ENCODE measurements at places on chromosomes 12 and 14.

DNA sequence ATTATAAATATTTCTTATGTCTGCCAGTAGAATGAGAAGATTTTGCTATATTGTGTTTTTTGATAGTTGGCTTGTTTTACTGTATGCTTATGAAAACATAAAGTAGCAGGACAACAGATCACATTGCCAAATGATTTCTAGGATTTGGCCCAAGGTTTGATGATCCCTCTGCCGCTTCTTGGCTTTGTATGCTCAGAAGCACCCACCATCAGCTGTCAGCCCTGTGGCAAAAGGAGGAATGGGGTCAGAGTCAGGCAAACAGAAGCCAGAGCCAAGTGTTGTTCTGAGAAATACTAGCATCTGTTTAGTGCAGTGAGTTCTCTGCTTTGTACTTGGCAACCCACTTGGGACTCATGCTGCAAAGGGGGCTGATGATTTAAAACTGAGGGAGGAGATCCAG is 152.2 kb downstream of the PDE3A start:
- H3K27ac ChIP-seq, result no peak overlapping the region
- no peak overlapping the region for H3K4me3 ChIP-seq
- DNase-seq, result no peak
- no peaks in the 10 kb centered on the region for H3K36me3 ChIP-seq

DNA sequence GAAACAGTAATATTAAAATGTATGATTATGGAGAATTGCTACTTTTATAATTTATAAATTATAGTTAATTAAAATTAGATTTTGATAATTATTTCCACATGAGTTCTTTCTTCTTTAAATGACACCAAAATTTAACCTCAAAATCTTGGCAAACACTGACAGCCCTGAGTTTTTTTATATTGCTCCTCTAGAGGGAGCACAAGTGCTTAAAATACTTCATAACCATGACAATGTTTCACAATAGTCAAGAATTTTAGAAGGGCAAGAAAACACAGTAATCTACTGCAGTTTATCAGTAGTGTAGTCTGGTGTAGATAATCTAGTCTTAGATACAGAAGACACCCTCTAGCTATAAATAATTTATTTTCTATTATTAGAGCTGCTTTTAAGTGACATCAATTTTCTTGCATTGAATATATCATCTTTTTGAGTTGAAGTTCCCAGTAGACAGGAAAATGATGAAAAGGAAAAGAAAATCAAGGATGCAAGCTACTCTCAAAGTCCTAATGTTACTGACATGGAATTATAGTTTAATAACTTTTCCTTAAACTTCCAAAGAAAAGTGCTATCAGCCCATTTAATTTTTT is 14.3 kb upstream of the PTGER2 start:
- H3K4me3 ChIP-seq, result no peak overlapping the region
- H3K27me3 ChIP-seq, result no peaks in the 10 kb centered on the region
- H3K4me1 ChIP-seq, result peaks cover 60% of the 10 kb centered on the region
- DNase-seq, result no peak
- peaks cover 44% of the 10 kb centered on the region for H3K36me3 ChIP-seq
- H3K27ac ChIP-seq, result no peak overlapping the region

- H3K4me3 ChIP-seq, result no peak overlapping the region
- peaks cover 42% of the 10 kb centered on the region for H3K4me1 ChIP-seq
- H3K27me3 ChIP-seq, result no peaks in the 10 kb centered on the region
- H3K36me3 ChIP-seq, result peaks cover 19% of the 10 kb centered on the region
- H3K27ac ChIP-seq, result no peak overlapping the region
- no peak for DNase-seq
Observed at GRCh38 chr12:110353211-110353965, 50.1 kb downstream of the ANAPC7 start.

- H3K4me1 ChIP-seq, result no peaks in the 10 kb centered on the region
- peak; percentile 43 for DNase-seq
- no peaks in the 10 kb centered on the region for H3K27me3 ChIP-seq
- H3K27ac ChIP-seq, result no peak overlapping the region
Observed at GRCh38 chr12:8860165-8860961, 37.9 kb downstream of the A2ML1 start.

- H3K4me1 ChIP-seq, result peaks cover 6% of the 10 kb centered on the region
- no peak for DNase-seq
- H3K36me3 ChIP-seq, result no peaks in the 10 kb centered on the region
- H3K4me3 ChIP-seq, result no peak overlapping the region
- H3K27me3 ChIP-seq, result no peaks in the 10 kb centered on the region
- no peak overlapping the region for H3K27ac ChIP-seq
Observed at GRCh38 chr12:49253033-49253623, 11.8 kb upstream of the TUBA1C start.

DNA sequence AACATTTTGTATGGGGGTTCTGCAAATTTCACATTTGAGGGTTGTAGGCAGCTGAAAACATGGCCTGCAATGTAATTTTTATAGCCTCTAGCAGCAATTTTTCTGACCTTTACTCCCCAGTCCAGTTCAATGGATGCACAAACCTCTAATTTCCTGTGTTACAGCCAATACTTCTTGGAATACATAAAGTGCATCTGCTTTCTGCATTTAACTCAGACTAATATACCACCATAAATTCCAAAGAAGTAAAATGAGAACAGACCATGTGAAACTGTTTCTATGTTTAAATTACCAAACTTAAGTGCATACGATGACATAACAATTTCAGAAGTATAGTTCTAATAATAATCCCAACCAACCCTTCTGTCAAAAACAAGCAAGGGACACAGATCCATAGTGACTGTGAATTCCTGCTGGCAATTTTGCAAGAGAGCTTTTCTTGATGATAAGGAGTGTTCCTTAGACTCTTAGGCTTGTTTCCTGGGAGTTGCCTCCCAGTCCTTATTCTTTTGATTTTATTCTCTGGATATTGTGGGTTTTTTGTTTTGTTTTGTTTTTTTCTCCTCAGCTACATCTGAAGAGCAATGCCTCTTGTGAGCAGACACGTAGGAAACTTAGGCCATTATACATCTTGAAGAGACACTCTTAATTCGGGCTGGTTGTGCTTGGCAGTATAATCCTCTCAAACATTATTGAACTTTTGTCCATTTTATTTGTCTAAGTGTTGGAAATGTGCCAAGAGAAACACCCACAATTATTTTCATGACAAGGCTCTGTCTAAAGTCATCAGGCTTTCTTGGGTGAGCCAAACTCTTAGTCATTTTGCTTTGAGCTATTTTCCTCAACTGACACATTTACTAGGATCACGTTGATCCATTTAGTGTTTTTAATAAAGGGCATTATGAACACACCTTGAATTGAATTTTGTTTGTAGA is 51.3 kb upstream of the RERGL start:
- H3K4me3 ChIP-seq, result no peak overlapping the region
- no peaks in the 10 kb centered on the region for H3K27me3 ChIP-seq

DNA sequence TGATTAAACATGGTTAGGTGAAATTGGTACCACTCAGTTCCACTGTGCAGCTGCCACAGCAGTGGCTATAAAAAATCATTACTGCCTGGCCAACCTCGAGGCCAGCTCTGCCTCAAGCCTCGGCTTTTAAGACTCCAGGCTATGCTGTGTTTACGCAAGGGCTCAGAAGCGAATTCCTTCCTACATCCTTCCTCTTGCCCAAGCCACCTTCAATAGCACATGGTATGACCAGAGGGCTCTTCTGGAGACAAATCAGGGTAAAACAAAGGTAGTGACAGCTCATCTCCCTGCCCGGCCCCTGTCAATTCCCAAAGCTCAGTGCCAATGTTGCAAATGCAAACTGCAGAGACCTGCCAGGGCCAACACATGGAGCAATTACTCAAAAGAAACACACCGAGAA is 31.9 kb downstream of the NUAK1 start:
- H3K4me1 ChIP-seq, result no peaks in the 10 kb centered on the region
- peaks cover 23% of the 10 kb centered on the region for H3K27me3 ChIP-seq
- H3K27ac ChIP-seq, result no peak overlapping the region
- no peak for DNase-seq

GRCh38 chr12:77438644-77439043 is 373.3 kb upstream of the E2F7 start:
- H3K4me3 ChIP-seq, result no peak overlapping the region

DNA sequence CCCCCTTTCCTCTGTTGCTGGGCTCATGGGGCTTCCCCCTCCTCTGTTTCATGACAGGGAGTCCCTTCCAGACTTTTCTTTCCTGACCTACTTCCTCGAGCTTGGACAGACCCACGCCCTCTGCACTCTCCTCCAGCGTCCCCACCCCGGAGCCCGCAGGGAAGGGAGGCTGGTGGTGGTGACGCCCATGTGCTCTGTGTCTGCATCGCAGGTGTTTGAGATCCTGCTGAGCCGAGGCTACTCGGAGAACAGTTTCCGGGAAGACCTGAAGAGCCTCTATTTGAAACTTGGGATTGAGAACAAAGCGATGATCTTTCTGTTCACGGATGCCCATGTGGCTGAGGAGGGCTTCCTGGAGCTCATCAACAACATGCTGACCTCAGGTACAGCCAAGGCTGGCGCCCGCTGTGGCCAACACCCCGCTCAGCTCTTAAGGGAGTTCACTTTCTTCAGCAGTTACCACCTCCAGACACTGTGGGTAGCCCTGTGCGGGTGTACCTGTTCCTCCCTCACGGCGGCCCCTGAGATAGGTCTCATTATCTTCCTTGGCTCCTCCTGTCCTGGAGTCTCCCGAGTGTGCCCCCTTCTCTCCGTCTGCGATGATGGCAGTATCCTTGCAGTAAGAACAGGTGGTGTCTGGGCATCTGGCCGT is 85.6 kb downstream of the CCDC92 start:
- no peak overlapping the region for H3K27ac ChIP-seq
- H3K36me3 ChIP-seq, result no peaks in the 10 kb centered on the region
- no peaks in the 10 kb centered on the region for H3K4me1 ChIP-seq
- H3K4me3 ChIP-seq, result no peak overlapping the region

GRCh38 chr12:44294649-44295048 is 458.8 kb downstream of the TMEM117 start:
- H3K27ac ChIP-seq, result no peak overlapping the region
- peaks cover 10% of the 10 kb centered on the region for H3K4me1 ChIP-seq

DNA sequence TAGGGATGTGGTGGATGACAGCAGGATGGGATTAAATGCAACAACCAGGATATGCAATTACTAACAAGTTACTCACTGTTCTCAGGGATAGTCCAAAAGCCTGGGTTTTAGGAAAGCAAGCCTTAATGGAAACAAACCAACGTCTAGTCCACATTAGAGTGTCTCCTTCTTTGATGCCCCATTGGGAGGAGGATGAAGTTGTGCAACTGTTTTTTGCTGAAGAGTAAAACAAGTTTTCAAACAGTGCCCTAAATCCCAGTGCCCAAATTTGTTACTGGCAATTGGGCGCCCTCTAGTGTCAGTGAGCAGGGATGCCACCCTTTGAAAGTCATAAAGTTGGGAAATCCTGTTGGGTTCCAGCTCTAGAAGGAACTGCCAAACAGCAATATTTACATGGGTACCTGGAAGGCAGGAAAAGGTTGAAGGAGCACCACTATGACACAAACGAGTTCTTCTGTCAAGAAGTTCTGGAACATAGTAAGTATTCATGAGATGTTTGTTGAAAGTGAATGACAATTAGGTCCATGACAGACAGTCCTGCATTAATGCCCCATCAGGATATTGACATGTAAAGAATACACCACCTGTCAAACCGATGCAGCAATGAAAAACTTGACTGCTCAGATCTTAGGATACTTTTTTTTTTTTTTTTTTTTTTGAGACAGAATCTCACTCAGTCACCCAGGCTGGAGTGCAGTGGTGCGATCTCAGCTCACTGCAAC is 11.1 kb upstream of the DPF3 start:
- H3K27me3 ChIP-seq, result peaks cover 42% of the 10 kb centered on the region
- no peak overlapping the region for H3K27ac ChIP-seq
- no peak overlapping the region for H3K4me3 ChIP-seq
- peak; percentile 79 for DNase-seq
- peaks cover 17% of the 10 kb centered on the region for H3K4me1 ChIP-seq

GRCh38 chr14:96489327-96489726 is 12.9 kb upstream of the PAPOLA start:
- H3K27me3 ChIP-seq, result peaks cover 18% of the 10 kb centered on the region
- no peaks in the 10 kb centered on the region for H3K36me3 ChIP-seq
- no peak overlapping the region for H3K4me3 ChIP-seq
- no peak overlapping the region for H3K27ac ChIP-seq
- no peak for DNase-seq

- H3K4me3 ChIP-seq, result no peak overlapping the region
- no peak overlapping the region for H3K27ac ChIP-seq
- H3K4me1 ChIP-seq, result peaks cover 25% of the 10 kb centered on the region
Observed at GRCh38 chr12:101670007-101670671, 27.3 kb upstream of the CHPT1 start.

- H3K27me3 ChIP-seq, result no peaks in the 10 kb centered on the region
- peaks cover 2% of the 10 kb centered on the region for H3K36me3 ChIP-seq
- H3K4me3 ChIP-seq, result no peak overlapping the region
- peak; percentile 88 for DNase-seq
Observed at GRCh38 chr14:49865431-49865859, 12.9 kb upstream of the NEMF start.

GRCh38 chr14:60865378-60866127 is 115.3 kb downstream of the TRMT5 start:
- peaks cover 2% of the 10 kb centered on the region for H3K36me3 ChIP-seq
- no peaks in the 10 kb centered on the region for H3K27me3 ChIP-seq
- H3K27ac ChIP-seq, result no peak overlapping the region
- peaks cover 2% of the 10 kb centered on the region for H3K4me1 ChIP-seq

- DNase-seq, result no peak
- no peak overlapping the region for H3K27ac ChIP-seq
- H3K36me3 ChIP-seq, result peaks cover 3% of the 10 kb centered on the region
- H3K4me3 ChIP-seq, result no peak overlapping the region
Observed at GRCh38 chr14:68131907-68132306, 312.3 kb downstream of the RAD51B start.

DNA sequence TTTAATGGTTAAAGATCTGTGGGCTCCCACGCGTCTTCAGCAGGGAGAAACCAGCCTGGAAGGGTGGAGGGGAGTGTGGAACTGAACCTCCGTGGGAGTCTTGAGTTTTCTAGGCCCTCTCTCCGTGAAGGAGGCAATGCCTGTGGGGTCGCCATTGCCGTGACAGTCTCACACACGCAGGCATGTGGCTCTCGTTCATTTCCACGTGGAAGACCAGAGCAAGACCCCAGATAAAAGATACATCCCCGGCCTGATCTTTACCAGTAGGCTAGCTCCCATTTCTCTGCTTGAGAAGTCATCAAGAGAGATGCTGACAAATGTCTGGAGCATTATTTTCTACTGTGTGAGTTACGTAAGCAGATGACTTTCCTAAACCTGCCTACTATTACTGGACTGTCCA is 491.7 kb upstream of the LMO3 start:
- no peak for DNase-seq
- H3K4me1 ChIP-seq, result no peaks in the 10 kb centered on the region

DNA sequence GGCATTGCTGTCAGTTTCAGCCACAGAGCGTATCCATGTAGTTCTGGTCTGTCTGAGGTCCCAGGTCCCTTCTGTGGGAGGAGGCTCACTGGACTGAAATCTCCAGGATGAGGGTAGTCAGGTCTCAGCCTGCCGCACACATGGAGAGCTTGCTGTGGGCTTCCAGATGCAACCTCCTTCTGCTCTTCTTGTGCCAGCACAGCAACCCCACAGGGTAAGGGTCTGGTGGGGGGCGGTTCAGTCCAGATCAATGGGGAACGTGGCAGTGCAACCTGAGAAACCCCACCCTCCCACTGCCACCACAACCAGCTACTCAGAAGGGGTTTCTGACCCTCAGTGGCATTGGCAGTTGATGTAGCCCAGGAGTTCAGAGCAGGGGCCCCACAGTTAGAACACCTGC is 61.2 kb downstream of the BEGAIN start:
- no peak overlapping the region for H3K27ac ChIP-seq
- H3K4me3 ChIP-seq, result no peak overlapping the region
- DNase-seq, result no peak
- H3K4me1 ChIP-seq, result no peaks in the 10 kb centered on the region
- H3K36me3 ChIP-seq, result no peaks in the 10 kb centered on the region
